ENCODE measurements at places on chromosomes 5 and 9.
A peak's percentile ranks its signal among the peaks of the same experiment; 100 is the strongest.

DNA sequence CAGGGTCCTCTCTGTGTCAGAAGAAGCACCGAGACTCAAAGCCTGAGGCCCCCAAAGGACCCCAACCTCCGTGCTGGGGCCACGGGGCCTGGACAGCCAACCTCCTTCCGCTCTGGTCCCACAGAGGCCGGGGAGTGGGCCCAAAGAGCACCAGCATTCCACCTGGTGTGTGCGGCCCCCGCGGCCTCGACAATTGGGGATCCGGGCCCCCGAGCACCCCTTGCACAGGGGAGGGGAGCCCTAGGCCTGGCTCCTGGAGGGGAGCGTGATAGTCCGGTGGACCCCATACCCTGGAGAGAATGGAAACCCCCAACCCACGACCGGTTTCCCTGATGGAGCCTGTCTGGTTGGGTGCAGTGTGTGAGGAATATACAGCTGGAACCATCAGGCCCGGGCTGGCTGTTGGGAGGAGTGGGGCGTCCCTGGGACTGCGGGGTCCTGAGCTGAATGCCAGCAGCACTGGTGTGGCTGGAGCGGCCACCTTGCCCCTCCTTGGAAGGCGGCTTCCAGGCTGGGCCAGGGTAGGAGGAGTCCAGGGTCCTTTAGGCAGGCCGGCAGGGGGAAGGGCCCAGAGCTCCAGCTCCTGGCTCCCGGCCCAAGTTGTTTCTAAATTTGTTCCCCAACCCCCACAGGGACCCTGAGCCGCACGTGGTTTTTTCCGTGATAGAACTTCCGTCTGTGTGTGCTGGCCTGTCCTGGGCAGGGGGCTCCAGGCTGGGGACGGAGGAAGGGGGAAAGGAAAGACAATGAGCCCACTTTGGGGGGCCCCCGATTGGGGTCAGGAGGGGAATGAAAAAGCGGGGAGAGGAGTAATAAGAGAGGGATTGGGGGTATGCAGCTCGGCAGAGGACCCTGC is 825 bp upstream of the TOR4A start:
- DNase-seq = no peak

GRCh38 chr5:133428072-133428660 is 184.2 kb downstream of the FSTL4 start:
- DNase-seq = no peak

GRCh38 chr5:107085572-107085971 is 585.2 kb downstream of the EFNA5 start:
- DNase-seq = no peak

- no peak for DNase-seq
These were observed 38.9 kb downstream of the ELL2 start for GRCh38 chr5:95922798-95923197.

DNA sequence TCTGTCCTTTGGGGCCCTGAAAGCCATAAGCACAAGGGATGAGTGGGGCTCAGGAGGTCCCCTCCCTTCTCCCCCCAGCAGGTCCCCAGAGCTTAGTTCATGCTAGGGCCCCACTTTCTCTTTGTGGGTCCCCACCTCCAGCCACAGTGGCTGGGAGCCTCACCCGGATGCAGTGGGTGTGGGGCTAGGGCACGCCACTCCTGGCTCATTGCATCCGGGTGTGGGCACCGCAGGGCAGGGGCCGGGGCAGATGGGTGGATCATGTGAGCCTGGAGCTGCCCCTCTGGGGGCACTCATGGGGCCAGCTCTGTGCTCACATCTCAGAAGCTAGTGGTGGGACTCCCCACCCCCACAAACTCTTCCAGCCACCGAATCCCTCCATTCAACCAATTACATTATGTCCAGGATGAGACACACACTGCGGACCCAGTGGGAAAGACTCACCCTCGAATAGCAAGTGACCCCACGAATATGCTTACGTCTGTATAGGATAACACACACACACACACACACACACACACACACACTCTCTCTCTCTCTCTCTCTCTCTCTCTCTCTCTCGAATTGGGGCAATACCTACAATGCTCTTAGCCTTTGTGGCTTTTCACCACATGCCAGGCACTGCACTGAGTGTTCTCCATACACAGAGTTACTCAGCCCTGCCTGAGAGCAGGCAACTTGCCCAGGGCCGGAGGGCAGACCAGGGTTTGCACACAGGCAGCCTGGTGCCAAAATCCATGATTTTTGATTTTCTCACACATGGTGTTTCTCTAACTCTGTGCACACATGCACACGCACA is 16.8 kb upstream of the PHYKPL start:
- DNase-seq = peak; percentile 18

- no peak for DNase-seq
These were observed 321.8 kb downstream of the PSAT1 start for GRCh38 chr9:78618735-78619134.

- DNase-seq = no peak
These were observed 1055.5 kb upstream of the DMAC1 start for GRCh38 chr9:8855046-8855445.

- DNase-seq = no peak
These were observed 133.1 kb upstream of the SPDL1 start for GRCh38 chr5:169450464-169450863.

DNA sequence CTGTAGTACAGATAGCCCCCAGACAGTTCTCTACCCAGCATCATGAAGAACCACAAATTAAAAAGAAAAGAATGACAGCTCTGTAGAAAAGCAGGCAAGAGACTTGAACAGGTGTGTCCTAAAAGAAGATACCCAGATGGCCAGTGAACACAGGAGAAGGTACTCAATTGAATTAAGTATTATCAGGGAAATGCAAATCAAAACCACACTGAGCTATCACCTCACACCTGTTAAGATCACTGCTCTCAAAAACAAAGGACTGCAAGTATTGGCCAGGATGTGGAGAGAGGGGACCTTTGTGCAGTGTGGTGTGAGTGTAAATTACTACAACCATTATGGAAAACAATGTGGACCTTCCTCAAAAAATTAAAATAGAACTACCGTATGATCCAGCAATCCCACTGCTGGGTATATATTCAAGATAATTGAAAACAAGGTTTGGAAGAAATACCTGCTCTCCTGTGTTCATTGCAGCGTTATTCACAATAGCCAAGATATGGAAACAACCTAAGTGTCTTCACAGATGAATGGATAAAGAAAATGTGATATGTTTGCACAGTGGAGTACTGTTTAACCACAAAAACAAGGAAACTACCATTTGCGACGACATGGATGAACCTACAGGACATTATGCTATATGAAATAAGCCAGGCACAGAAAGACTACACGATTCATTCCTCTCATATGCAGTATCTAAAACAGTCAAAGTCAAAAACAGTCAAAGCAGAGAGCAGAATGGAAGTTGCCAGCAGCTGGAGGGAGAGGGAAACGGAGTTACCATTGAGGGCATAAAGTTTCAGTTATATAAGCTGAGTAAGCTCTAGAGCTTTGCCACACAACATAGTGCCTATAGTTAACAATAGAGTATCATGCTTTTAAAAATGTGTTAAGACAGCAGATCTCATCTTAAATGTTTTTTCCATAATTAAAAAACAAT is 102.6 kb downstream of the WNK2 start:
- no peak for DNase-seq

- no peak for DNase-seq
These were observed 250.0 kb upstream of the TNC start for GRCh38 chr9:115367780-115368525.

DNA sequence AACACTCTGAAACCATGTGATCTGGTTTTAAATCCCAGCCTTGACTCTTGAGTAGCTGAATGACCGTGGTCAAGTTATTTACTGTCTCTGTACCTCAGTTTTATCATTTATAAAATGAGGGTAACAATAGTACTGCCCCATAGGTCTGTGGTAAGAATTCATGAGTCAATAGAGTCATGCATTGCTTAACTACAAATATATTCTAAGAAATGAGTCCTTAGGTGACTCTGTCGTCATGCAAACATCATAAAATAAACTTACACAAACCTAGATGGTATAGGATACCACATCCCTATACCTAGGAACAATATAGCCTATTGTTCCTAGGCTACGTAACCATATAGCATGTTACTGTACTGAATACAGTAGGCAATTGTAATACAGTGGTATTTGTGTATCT is 20.3 kb upstream of the ABCA1 start:
- DNase-seq = no peak

DNA sequence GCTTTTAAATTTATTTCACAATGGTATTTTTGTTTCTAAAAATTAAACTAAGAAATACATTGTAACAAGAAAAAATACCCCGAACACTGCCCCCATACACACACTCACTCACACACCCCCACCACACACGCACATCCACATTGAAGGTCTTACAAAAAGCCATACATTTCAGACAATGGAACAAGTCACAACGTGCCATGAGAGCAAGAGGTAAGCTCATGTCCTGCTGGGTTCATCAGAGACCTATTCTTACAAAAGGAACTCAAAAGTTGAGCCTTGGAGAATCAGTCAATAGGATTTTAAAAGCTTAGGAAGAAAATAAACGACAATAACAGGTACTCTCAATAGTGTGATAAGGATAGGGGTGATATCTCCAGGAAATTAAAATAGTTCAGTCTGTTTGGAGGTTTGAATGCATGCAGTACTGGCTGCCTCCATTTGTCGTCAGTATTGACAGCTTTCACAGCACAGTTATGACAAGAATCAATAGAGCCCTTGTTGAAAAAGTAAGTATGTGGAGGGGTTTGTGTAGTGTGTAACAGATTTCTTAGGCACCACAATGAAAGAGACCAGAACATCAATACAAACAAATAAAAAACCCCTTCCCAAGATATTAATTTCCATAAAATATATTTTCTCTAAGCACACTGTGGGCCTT is 1826.2 kb upstream of the CDH6 start:
- DNase-seq = no peak

GRCh38 chr9:16514131-16514530 is 356.3 kb downstream of the BNC2 start:
- no peak for DNase-seq

All from activated naive CD4-positive, alpha-beta T cell treated with Interleukin-2 at 50 U/mL for 16 hours (primary cell).